ENCODE measurements at places on chromosomes 11 and 22. TPM values are rescaled to one million over a fixed set of nuclear protein-coding genes. Genes with fewer than 3 reads are reported as not detected.
A peak's percentile ranks its signal among the peaks of the same experiment; 100 is the strongest.

DNA sequence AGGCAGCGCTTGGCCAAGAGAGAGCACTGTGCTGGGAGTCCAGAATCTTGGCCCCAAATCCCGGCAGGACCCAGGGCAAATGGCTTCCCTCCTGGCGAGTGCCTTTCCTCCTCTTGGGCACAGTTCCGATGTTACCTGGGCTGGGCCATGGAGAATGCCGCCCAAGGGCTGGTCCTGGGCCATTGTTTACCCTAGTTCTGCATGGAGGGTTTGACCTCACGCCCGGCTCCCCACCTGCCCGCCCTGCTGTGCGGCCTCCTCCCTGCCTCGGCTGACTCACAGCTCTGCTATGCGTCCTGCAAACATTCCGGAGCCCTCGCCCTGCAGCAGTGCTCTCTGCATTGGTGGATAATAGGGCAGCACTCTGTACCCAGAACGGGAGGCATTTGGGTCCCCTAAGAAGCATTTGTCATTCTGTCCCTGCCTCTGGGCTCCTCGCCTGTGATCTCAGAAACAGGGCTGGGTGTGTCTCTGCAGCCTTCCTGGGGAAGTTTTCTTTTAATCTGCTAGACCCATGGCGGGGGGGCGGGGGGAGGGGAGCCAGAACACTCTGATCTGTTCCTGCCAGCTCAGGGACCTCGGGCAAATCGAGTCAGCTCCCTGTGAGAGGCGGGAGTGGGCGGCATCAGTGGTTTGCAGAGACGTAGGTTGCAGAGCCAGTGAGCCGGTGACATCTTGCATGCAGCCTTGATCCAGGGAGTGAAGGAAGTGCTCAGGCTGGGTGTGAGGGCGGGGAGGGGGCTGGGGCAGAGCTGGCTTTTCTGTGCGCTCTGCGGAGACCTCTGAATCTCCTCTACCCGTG lies 32.9 kb upstream of the SMIM38 start:
- H3K27me3 ChIP-seq: no peaks in the 10 kb centered on the region
- peak; percentile 70 for DNase-seq
- H3K36me3 ChIP-seq: peaks cover 2% of the 10 kb centered on the region
- peak overlapping the region; percentile 56 for H3K4me3 ChIP-seq
- no peak overlapping the region for H3K27ac ChIP-seq
- H3K4me1 ChIP-seq: peaks cover 31% of the 10 kb centered on the region

- DNase-seq: no peak
- H3K27ac ChIP-seq: peak overlapping the region; percentile 88
- no peaks in the 10 kb centered on the region for H3K27me3 ChIP-seq
- peaks cover 5% of the 10 kb centered on the region for H3K36me3 ChIP-seq
Observed at GRCh38 chr22:31631436-31631835, 30.6 kb downstream of the PISD start.

DNA sequence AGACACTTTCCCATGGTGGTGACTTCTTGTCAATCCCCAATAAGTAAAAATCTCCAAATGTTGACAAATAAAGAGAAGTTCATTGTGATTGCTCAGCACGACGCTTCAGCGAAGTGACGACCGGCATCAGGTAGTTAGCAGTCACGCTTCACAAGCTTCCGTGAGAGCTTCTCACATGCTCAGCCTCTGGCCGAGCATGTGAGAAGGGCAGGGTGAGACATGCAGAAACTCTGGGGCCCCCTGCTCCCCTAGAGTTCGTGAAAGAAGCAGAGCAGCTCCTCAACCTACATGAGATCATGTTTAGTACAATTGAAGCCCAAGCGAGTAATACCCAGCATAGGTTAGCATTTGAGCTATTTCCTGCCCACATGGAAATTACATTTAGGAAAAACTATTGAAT lies 4.4 kb upstream of the C11orf16 start:
- DNase-seq: no peak
- H3K4me3 ChIP-seq: no peak overlapping the region
- no peak overlapping the region for H3K27ac ChIP-seq
- H3K36me3 ChIP-seq: no peaks in the 10 kb centered on the region
- H3K4me1 ChIP-seq: peaks cover 11% of the 10 kb centered on the region

- H3K4me1 ChIP-seq: no peaks in the 10 kb centered on the region
- no peak overlapping the region for H3K4me3 ChIP-seq
- H3K36me3 ChIP-seq: no peaks in the 10 kb centered on the region
Observed at GRCh38 chr11:45000918-45001317, 50.2 kb upstream of the TP53I11 start.

GRCh38 chr11:111225881-111226280 lies 19.6 kb upstream of the POU2AF2 start:
- peaks cover 20% of the 10 kb centered on the region for H3K27me3 ChIP-seq
- no peak overlapping the region for H3K4me3 ChIP-seq
- no peak overlapping the region for H3K27ac ChIP-seq
- peaks cover 22% of the 10 kb centered on the region for H3K4me1 ChIP-seq

DNA sequence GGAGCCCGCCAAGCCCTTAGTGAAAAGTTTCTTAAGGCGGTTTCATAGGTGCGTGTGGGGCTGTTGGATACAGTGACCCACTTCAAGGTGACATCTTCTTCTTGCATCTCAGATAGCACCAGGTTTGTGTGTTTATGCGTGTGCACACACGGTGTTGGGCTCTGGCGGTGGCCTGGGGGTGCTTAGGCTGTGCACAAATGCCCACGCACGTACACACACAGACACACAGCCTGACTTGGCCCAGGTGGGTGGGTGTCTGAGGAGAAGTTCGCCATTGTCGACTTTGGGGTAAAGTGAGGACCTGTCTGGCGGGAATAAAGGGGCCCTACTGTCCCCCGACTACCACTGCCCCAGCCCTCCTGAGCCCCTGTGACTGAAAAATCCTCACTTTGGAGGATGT lies 103.8 kb downstream of the KCNQ1 start:
- no peak overlapping the region for H3K27ac ChIP-seq
- DNase-seq: no peak
- no peaks in the 10 kb centered on the region for H3K27me3 ChIP-seq
- H3K4me3 ChIP-seq: no peak overlapping the region

DNA sequence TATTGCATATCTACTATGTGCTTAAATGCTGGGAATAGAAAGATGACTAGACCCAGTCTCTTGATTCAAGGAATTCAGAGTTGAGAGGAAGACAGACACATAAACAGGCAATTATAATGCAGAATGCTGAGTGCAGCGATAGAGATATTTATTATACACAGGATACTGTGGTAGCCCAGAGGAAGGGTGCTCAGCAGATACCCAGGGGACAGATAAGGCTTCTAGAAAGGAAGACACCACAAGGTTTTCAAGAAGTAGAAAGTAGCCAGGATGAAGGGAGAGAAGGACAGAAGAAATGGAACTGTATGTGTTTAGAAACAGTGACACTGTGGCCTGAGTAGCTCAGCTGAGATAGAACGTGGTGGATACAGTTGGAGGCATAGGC lies 79.4 kb upstream of the NNMT start:
- DNase-seq: no peak
- H3K27me3 ChIP-seq: no peaks in the 10 kb centered on the region
- peaks cover 14% of the 10 kb centered on the region for H3K4me1 ChIP-seq
- no peaks in the 10 kb centered on the region for H3K36me3 ChIP-seq

- peaks cover 65% of the 10 kb centered on the region for H3K4me1 ChIP-seq
- no peak for DNase-seq
- peaks cover 10% of the 10 kb centered on the region for H3K36me3 ChIP-seq
- H3K27ac ChIP-seq: peak overlapping the region; percentile 31
- H3K27me3 ChIP-seq: no peaks in the 10 kb centered on the region
Observed at GRCh38 chr11:61095021-61095420, 7.3 kb upstream of the CD5 start.

The NXPE1 gene
- not detected for total RNA-seq

- no peak for DNase-seq
- H3K4me3 ChIP-seq: peak overlapping the region; percentile 4
- H3K36me3 ChIP-seq: no peaks in the 10 kb centered on the region
- peaks cover 69% of the 10 kb centered on the region for H3K4me1 ChIP-seq
- H3K27ac ChIP-seq: peak overlapping the region; percentile 93
Observed at GRCh38 chr11:72738199-72739141, 13.7 kb downstream of the ARAP1 start.

DNA sequence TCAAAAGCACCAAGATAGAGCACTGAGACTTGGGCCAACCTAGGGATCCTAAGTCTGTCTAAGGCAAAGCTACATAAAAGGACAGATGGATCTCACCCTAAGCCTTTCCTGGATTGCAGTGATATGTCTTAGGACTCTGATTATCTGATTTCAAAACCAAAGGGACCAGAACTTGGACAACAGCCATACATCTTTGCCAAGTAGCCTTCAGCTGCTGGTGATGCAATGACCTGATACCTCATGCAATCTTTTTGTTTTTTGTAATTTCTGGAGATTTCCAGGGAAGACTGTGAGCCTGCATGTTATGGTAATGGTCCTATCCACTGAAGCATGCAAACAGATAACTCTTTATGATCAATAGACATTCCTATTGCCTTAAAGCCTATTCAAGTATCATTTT lies 230.4 kb upstream of the MTNR1B start:
- H3K27ac ChIP-seq: no peak overlapping the region
- H3K4me1 ChIP-seq: no peaks in the 10 kb centered on the region
- no peaks in the 10 kb centered on the region for H3K36me3 ChIP-seq
- H3K27me3 ChIP-seq: no peaks in the 10 kb centered on the region
- no peak overlapping the region for H3K4me3 ChIP-seq
- DNase-seq: no peak

GRCh38 chr11:78039391-78039918 lies 16.4 kb upstream of the KCTD14 start:
- no peaks in the 10 kb centered on the region for H3K36me3 ChIP-seq
- peak overlapping the region; percentile 96 for H3K27ac ChIP-seq
- peaks cover 22% of the 10 kb centered on the region for H3K4me1 ChIP-seq

GRCh38 chr22:17266251-17266971 lies 47.2 kb upstream of the ADA2 start:
- H3K27me3 ChIP-seq: no peaks in the 10 kb centered on the region
- H3K27ac ChIP-seq: no peak overlapping the region
- DNase-seq: no peak
- H3K36me3 ChIP-seq: no peaks in the 10 kb centered on the region
- peaks cover 38% of the 10 kb centered on the region for H3K4me1 ChIP-seq

- no peak overlapping the region for H3K4me3 ChIP-seq
- no peak for DNase-seq
- H3K27me3 ChIP-seq: no peaks in the 10 kb centered on the region
- H3K36me3 ChIP-seq: no peaks in the 10 kb centered on the region
Observed at GRCh38 chr22:49719046-49719445, 108.6 kb downstream of the BRD1 start.

- peak; percentile 36 for DNase-seq
- H3K4me1 ChIP-seq: peaks cover 73% of the 10 kb centered on the region
- H3K4me3 ChIP-seq: peak overlapping the region; percentile 74
- no peaks in the 10 kb centered on the region for H3K36me3 ChIP-seq
Observed at GRCh38 chr22:21816787-21817496, 50.5 kb downstream of the MAPK1 start.

- H3K27me3 ChIP-seq: no peaks in the 10 kb centered on the region
- DNase-seq: no peak
Observed at GRCh38 chr11:46116007-46116711, 5.1 kb downstream of the PHF21A start.

DNA sequence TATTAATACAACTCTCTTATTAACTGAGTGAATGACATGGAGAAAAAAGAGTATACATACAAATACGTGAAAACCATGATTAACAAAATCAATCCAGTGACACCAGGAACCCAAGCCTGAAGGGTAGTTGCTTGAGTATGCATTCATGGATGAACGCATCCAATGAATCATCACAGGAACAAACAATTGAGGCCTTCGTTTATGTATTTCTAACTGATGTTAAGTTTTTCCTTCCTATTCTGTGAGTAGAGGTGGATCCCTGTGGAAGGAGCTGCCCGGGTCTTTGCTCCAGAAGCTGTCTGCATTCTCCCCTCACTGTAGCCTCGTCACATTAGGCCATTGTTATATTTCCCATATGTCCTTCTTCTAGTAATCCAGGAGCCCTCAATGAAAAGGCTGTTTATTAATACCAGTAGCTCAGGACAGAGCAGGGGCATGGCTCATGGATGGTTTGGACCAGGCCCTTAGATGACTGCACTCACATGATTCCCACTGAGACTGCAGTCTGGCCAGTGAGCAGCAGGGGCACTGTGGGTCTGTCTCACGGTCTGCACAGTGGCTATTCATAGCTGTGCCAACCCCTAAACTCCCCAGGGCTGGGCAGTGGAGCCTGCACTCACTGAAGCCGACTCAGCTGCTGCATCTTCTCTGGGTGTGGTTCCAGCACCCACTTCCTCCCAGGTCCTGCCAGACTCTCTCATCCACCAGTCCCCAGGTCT lies 128.1 kb upstream of the TOP3B start:
- no peak overlapping the region for H3K4me3 ChIP-seq
- H3K36me3 ChIP-seq: no peaks in the 10 kb centered on the region
- peaks cover 18% of the 10 kb centered on the region for H3K4me1 ChIP-seq
- H3K27ac ChIP-seq: no peak overlapping the region

DNA sequence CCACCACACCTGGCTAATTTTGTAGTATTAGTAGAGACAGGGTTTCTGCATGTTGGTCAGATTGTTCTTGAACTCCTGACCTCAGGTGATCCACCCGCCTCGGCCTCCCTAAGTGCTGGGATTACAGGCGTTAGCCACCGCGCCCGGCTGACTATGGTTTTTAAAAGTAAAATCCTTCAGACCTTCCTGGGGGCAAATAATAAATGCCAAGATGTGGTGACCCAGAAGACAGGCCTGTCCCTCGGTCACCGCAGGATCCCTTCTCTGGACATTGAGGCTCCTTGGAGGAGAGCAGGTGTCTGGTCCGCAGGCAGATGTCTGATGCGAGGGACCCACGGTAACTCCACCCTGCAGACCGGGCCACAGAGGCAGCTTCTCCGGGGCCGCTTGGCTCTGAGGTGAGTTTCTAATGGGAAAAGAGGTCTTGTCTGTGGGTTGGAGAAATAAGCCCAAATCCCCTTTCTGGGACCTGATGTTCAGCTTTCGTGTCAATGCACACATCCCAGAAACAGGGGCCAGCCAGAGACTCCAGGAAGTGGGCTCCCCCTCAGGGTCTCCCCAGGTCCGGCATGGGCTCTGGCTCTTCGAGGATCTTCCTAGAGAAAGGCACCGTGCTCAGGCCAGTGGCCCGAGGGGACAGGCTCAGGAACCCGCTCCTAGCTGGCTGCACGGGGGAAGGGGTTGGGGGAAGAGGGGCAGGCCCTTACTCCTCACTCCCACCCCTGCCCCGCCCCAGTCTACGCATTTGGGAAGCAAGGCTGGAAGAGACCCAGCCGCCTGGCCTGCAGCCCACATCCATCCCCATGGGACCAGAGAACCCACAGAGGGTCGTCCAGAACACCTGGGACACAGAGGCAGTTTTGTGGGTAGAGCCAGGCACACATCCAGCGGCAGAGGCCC lies 100.6 kb downstream of the WNT7B start:
- DNase-seq: no peak
- peaks cover 30% of the 10 kb centered on the region for H3K27me3 ChIP-seq
- H3K27ac ChIP-seq: no peak overlapping the region
- no peaks in the 10 kb centered on the region for H3K4me1 ChIP-seq
- H3K4me3 ChIP-seq: no peak overlapping the region
- H3K36me3 ChIP-seq: peaks cover 6% of the 10 kb centered on the region

GRCh38 chr11:32874132-32874531 lies 18.5 kb upstream of the QSER1 start:
- H3K4me3 ChIP-seq: no peak overlapping the region
- H3K27me3 ChIP-seq: peaks cover 6% of the 10 kb centered on the region
- DNase-seq: no peak

All from activated T-cell treated with anti-CD3 and anti-CD28 coated beads, Interleukin-2, amount 50 U/mL, for 72 hours (primary cell).